NCI-H2107 (cell line): ENCODE measurements at places on chromosomes 7 and 10.

DNA sequence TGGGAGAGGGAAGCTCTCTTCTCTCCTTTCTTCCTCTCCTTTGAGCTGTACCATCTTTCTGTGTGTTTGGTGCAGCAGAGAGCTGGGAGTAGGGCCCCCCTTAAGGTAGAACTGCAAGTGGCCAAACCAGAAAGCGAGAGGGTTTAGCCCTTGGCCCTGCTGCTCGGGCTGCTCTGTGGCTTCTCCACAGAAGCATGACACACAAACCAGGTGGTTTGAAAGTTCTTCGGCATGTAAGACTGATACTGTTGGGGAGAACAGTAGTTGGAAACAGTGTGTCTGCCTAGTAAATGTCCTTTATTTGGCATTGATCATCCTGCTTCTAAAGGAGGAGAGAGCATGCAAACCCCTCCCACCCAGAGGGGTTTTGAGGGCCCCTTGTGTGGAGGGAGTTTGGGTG lies 277.8 kb downstream of the CELF2 start:
- no peak for DNase-seq

- no peak for DNase-seq
Observed at GRCh38 chr10:89201345-89202032, 5.6 kb downstream of the CH25H start.

DNA sequence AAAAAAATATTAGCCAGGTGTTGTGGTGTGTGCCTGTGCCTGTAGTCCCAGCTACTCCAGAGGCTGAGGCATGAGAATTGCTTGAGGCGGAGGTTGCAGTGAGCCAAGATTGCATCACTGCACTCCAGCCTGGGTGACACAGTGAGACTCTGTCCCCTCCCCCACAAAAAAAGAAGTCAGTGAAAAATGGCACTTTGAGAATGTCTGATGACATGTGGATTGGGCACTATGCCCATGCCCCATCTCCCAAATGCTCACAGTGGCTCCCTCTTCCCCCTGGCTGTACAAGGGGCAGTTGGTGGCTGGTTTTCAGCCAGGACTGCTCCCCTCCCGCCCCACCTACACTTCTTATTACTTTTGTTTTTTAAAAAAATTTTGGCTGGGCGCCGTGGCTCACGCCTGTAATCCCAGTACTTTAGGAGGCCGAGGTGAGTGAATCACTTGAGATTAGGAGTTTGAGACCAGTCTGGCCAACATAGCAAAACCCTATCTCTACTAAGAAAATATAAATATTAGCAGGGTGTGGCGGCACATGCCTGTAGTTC lies 26.1 kb downstream of the IL15RA start:
- no peak for DNase-seq

DNA sequence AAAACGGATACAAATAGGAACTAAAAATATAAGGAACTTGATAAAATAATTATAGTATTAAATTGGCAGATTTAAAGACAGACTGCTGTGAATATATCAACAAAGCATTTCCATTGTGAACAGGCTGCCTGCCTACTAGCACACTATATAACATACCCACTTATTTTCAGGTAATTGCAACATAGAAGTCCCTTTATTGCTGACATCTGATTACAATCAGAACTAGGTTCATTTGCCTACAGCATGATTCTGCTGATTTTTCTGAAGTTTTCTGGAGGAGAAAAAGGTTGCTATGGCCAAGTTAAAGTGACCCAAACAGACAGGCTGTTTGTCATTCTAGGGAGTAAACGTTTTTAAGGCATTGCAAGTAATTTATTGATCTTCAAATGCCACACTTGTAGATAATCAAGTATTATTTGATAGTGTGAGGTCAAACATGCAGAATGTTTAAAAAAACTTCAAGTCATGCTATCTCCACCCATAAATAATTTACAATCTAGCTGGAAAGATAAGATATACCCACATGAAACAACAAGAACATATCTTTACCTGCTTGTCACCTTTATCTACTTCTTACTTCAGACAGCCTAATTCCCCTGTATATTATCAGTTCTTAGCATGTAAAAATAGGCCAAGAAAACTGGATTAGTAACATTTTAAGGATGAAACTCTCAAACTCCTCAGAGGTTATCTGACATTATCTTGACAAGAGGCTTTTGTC lies 40.5 kb downstream of the MTPN start:
- no peak for DNase-seq

DNA sequence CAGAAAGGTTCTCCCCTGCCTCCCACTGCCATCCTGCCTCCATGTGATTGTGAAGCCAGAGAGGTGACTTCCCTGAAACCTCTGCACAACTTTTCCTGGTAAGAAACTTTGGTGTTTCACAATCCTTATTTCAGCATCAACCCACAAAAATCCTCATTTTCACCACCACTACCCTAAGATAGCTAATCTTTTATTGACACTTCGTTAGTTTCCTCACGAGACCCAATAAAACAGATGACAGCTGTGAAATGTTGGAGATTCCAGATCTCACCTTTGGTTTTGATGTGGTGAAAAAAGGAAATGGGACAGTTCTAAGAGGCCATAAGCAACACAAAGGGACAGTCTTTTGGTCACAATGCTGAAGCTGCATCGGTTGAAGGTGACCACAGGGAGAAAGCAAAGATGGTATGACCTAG lies 59.9 kb upstream of the TM9SF3 start:
- no peak for DNase-seq

DNA sequence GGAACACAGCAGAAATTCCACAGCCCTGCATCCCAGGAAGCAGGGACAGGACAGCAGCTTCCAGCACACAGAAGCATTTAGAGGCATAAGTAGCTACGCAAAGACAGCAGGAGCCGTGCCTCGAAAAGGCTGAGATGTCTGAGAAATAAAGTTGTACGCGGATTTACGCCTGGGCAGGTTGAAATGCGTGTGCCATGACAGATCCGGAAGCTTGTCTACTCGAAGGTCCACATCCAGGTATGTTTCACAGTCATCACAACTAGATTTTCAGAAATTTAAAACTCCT lies 26.1 kb downstream of the DIP2C start:
- no peak for DNase-seq

DNA sequence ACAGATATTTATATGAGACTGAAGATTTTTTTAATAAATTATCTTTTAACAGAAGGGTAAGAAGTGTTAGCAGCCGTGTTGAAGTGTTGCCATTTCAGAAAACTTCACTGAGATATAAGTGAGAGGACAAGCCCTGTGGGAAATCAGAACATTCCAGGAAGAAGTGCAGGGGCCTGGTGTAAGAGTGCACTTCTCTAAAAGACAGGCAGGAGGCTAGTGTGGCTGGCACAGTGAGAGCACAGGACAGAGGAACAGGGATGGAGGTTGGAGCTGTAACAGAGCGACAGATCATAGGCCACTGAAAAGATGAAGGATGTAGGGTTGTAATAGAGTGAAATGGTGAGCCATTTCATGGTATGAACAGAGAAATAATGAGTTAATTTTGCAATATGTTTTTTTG lies 608.9 kb downstream of the SORCS1 start:
- no peak for DNase-seq

DNA sequence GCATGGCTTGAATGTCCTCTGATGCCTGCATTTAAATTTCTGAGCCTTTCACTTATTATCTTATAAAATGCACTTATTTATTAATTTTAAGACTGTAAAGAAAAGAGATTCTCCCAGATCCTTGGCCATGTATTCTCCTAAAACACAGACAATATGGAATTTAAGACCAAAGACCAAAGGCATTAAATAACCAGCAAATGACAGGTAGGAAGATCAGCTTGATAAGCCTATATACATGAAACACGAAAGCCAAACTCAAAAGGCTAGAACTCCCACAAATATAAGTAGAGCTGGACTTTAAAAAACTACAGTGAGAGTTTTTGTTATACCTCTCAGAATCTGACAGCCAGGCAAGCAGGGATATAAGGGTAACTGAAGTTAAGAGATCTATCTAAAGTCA lies 5.1 kb downstream of the ANXA11 start:
- DNase-seq: no peak

GRCh38 chr7:7323352-7323751 lies 141.0 kb downstream of the C1GALT1 start:
- peak; percentile 75 for DNase-seq

DNA sequence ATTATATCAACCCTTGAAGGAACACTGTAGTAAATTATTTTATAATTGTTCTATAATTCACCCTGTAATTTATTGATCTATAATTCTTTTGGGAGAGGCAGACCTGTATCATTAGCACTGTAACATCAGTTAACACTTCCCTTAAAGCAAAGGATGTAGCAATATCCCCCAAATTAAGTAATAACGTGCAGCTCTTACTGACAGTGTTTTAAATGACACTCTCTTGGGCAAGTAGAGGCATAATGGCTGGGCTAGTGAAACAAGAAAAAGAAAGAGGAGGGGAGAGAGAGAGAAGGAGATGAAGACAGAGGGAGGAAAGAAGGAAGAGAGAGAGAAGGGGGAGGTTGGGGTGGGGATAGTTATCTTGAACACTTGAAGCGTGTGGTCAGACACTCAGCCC lies 161.0 kb upstream of the RNF32 start:
- no peak for DNase-seq

DNA sequence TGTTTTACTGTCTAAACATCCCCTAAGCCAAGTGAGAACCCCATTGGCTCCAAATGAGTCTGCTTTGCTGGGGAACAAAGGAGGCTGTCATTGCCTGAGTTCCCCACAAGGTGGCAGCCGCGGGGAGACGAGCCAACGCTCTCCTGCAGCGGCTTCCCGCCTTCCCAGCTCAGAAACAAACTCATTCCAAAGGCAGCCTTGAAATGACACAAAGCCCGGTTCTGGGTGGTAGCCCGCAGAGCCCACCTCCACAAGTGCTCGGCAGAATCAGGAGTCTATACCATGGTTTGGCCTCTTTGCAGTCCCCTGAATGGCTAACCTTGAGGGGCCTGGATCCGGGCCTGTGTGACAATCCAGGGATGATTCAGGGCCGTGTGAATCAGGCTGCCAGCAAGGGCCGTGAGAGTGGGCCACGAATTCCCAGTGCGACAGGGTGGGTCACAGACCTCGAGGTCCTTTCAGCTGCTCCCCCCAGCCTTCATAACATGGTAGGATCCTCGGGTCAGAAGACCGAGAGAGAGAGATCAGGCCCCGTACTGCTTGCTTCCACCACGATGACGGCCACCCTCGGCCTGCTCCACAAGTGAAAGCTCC lies 79.7 kb downstream of the DLG5 start:
- peak; percentile 10 for DNase-seq

DNA sequence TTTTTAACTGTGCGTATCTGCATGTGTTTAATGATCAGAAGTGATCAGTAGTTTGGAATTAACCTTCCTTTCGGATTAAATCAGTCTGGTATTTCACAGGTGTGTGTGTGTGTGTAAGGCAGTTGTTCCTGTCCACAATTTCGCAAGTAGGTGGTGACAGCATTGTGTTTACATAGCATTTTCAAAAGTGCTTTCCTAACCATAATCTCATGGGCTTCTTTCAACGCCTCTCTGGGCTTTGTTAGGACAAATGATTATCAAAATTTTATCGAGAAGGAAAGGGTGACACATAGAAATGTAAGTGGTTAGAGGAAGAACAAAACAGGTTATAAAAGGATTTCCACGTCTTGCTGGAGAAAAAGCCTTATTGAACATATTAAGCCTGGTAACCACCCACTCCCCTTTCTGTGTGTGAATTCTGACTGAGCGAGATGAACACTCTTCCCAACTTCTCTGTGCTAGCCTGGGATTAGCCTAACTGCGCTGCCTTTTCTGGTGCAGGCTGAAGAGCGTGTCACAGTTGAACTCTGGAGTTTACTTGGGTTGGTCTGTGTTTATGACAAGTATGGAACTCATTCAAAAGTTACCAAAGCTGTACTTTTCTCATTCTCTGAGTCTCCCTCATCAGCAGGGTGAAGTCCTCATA lies 292.3 kb upstream of the PITRM1 start:
- DNase-seq: no peak

DNA sequence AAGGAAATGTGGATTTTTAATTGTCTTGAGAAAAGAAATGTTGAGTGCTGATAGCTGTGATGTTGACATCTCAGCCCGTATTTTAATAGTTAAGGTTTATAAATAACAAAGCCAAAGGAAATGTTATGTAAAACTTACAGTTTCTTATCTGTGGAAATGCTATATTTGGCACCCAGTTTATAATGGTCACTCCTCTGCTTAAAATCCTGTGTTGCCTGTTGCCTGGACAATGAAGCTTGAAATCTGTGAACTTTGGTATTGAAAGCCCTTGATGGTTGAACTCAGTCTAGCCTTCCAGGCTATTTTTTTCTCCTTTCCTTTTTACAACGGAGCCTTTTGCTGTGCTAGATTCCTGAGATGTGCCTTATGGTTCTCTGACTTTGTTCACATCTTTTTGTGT lies 46.5 kb downstream of the MCU start:
- DNase-seq: no peak

DNA sequence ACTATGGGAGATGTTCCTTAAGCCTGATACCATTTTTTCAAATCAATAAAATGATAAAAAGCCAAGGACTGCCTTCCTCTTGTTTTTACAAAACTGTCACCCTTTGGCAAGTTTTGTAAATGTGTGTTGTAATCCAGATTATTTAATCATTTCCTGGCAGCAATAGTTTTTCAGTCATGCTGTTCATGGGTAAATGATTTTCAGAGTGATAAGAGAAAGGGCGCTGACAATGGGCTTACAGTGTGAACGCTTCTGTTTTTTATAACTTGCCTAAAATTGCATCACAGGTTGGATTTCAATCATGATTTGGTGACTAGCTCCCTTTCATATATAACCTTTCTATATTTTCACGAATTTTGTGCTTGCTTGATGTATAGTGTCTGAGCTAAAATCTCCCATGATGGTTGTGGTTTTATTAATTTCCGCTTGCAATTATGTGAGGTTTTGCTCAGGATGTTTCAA lies 19.0 kb upstream of the DMBT1 start:
- no peak for DNase-seq

- DNase-seq: no peak
Observed at GRCh38 chr10:69346776-69347175, 68.5 kb downstream of the HK1 start.

GRCh38 chr10:95333997-95334804 lies 43.4 kb upstream of the PDLIM1 start:
- DNase-seq: no peak

DNA sequence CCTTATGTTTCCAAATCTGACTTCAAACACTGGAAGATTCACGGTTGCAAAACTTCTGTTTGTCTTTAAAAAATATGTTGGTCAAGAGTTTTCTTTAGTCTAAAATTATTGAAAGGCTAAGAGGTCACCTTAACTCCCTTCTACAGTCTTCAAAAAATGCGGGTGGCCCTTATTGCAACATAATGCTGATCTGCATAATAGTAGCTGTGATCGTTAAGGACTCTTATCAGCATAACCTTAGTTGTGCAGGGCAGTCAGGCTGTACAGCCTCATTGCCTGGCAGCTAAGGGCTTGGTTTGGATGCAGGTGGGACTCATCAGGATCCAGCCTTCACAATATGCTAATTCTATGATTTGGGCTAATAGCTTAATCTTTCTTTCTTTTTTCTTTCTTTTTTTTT lies 15.0 kb downstream of the KIAA1217 start:
- no peak for DNase-seq
